ENCODE measurements at places on chromosomes 2 and 18.

- no peak for DNase-seq
Measured at GRCh38 chr2:162198239-162198638, 45.0 kb downstream of the FAP start.

GRCh38 chr2:47174733-47175361 is 19.7 kb upstream of the STPG4 start:
- DNase-seq = peak; percentile 70

DNA sequence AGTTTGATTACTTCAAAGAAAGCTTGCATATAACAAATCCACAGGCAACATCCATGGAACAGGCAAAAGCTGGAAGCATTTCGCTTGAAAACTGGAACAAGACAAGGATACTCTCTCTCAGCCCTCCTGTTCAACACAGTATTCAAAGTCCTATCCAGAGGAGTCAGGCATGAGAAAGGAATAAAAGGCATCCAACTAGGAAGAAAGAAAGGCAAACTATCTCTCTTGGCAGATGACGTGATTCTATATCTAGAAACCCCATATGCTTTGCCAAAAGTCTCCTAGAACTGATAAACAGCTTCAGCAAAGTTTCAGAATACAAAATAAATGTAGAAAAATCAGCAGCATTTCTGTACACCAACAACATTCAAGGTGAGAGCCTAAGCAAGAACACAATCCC is 34.1 kb upstream of the MC4R start:
- DNase-seq = no peak

DNA sequence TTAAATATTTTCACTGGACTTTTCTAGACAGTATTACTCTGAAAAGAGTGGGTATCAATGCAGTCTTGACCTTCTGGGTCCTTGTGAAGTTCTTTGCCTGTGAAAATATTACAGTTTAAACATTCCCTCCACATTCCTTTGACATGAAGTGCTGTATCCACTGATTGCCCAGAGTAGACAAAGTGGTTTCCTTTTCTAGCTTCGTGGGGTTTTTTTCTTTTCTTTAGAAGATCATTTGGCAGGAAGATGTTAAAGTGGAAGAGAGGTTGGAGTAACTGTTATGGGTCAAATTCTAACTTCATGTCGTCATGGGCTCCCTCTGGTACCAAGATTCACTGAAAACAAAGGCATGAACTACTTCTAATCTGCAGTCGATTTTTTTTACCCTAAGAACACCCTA is 496.9 kb downstream of the EPHA4 start:
- no peak for DNase-seq

GRCh38 chr2:6864923-6865345 is 773 bp downstream of the CMPK2 start:
- DNase-seq = no peak

DNA sequence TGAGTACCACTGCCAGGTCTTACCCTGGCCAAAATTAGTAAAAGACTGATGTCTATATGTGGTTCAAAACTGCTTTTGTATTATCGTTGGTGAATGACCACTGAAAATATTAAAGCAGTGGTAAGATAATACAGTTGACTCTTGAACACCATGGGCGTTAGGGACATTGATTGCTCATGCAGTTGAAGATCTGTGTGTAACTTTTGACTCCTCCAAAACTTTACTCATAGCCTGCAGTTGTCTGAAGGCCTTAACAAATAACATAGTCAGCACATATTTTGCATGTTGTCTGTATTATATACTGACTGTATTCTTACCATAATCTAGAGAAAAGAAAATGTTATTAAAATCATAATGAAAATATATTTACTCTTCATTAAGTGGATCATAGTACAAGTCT is 5.8 kb upstream of the ANKRD12 start:
- DNase-seq = no peak

- DNase-seq = no peak
Measured at GRCh38 chr2:203835892-203836800, 31.4 kb upstream of the CTLA4 start.

GRCh38 chr2:1628893-1629292 is 115.4 kb downstream of the PXDN start:
- no peak for DNase-seq

DNA sequence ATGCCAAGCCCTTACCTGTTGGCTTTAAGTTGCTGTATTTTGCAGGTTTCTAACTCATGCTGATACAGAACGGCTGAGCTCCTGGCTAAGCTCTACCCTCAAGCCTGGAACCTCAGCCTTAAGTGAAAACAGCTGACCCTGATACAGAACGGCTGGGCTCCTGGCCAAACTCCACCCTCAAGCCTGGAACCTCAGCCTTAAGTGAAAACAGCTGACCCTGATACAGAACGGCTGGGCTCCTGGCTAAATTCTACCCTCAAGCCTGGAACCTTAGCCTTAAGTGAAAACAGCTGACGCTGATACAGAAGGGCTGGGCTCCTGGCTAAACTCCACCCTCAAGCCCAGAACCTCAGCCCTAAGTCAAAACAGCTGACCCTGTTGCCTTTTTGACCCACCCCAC is 17.6 kb upstream of the DNER start:
- peak; percentile 25 for DNase-seq

DNA sequence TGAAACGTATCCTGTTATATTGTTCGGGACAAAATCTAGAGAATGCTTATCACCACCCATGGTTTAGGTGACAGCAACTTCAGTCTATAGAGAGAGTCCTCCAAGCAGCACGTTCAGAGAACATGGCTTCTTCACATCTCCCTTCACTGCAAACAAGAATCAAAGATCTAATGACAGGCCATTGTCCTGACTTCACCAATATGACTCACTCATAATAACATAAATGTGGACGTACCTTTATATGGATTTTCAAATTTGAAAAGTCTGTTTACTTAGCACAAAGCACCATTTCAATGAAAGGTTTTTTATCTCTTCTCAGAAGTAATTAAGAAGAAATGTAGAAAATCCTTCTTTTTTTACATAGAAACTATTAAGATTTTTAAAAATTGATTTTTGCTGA is 46.7 kb downstream of the KLF7 start:
- DNase-seq = peak; percentile 13

GRCh38 chr2:134406311-134406710 is 152.4 kb downstream of the MGAT5 start:
- peak; percentile 12 for DNase-seq

- no peak for DNase-seq
Measured at GRCh38 chr2:237141571-237142051, 55.9 kb downstream of the COPS8 start.

GRCh38 chr2:200662727-200663126 is 76.9 kb downstream of the AOX1 start:
- no peak for DNase-seq

GRCh38 chr18:32803568-32803967 is 30.7 kb upstream of the KLHL14 start:
- DNase-seq = peak; percentile 69

- DNase-seq = peak; percentile 18
Measured at GRCh38 chr2:207337234-207338219, 171.8 kb upstream of the KLF7 start.

DNA sequence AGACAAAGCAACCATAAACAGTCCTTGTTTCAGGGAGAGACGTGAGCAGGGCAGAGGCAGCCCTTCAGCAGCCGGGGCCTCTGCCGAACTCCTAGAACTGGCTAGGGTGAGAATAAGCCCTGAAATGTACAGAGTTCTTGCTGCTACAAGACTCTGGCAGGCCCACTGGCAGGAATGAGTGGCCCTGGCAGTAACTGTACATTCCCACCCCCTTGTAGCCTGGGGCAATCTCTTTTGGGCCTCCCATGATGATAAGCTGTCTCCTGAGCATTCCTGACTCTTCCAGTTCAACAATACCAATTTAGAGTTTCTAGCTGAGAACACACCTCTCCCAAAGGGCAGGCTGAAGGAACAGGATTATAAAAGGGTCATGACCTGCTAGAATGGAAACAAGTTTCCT is 54.3 kb downstream of the HAUS1 start:
- DNase-seq = no peak

- DNase-seq = peak; percentile 98
Measured at GRCh38 chr2:205706769-205707381, 24.6 kb downstream of the NRP2 start.

DNA sequence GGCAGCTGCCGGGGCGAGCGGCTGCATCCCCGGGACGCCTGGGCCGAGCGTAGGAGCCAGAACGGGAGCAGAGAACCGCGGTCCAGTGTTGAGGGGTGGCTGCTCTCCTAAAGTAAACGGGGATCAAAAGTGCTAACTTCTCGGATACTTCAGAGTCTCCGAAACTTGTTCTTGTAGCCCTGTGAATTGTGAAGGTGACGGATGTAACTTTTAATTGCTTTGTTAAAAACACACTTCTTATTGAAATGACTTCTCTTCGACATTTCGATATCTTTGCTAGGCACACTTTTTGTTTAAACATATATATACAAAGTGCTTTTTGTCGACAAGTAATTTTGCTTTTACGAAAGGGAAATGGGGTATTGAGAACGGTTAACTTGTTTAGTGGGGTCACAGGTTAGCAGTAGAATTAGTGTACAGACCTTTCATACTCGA is 540 bp downstream of the ATP9B start:
- DNase-seq = peak; percentile 51

Measured in DMS53 (cell line).